ENCODE measurements at places on chromosomes 3 and 15. TPM values are rescaled to one million over a fixed set of nuclear protein-coding genes. Genes with fewer than 3 reads are reported as not detected.

The MOBP gene
- total RNA-seq, result under 0.01 TPM

The KLHL40 gene
- not detected for total RNA-seq

The EXD1 gene
- total RNA-seq, result not detected

The SOX14 gene
- total RNA-seq, result not detected

The VIPR1 gene
- not detected for total RNA-seq

The GABRR3 gene
- not detected for total RNA-seq

The POTEB gene
- total RNA-seq, result not detected

The CILP gene
- 0.29 TPM for total RNA-seq

The TM6SF1 gene
- total RNA-seq, result 3.0 TPM

The CCR9 gene
- total RNA-seq, result not detected

The PRSS50 gene
- total RNA-seq, result not detected

The IL17RB gene
- under 0.01 TPM for total RNA-seq

The GPR87 gene
- 0.29 TPM for total RNA-seq

The ZNF774 gene
- 1.5 TPM for total RNA-seq

The GATA2 gene
- 2.6 TPM for total RNA-seq

The MRPS11 gene
- 40.4 TPM for total RNA-seq

The STXBP5L gene
- not detected for total RNA-seq

The SETMAR gene
- total RNA-seq, result 10.1 TPM

The EFHB gene
- total RNA-seq, result 0.17 TPM

The SV2B gene
- total RNA-seq, result not detected

The ESYT3 gene
- total RNA-seq, result not detected

The SRGAP3 gene
- 7.8 TPM for total RNA-seq

The NBEAL2 gene
- total RNA-seq, result 4.5 TPM

The TPRG1 gene
- 0.17 TPM for total RNA-seq

The CPB1 gene
- total RNA-seq, result not detected

The CLCN2 gene
- 6.9 TPM for total RNA-seq

The CP gene
- total RNA-seq, result 0.33 TPM

The COMMD2 gene
- total RNA-seq, result 22.7 TPM

The HYPK gene
- total RNA-seq, result 5.1 TPM

The EIF1B gene
- total RNA-seq, result 12.9 TPM

The DOCK3 gene
- total RNA-seq, result 0.29 TPM

The TM4SF18 gene
- total RNA-seq, result 0.44 TPM

The GLDN gene
- total RNA-seq, result 127 TPM

The CCDC39 gene
- 0.17 TPM for total RNA-seq

The FRMD4B gene
- total RNA-seq, result under 0.01 TPM

The LHFPL4 gene
- total RNA-seq, result under 0.01 TPM

The DNAH12 gene
- total RNA-seq, result under 0.01 TPM

The KCNMB2 gene
- under 0.01 TPM for total RNA-seq

The ADAMTSL3 gene
- total RNA-seq, result 1.2 TPM

The ZNF662 gene
- 2.8 TPM for total RNA-seq

The CFAP20DC gene
- 6.8 TPM for total RNA-seq

The NOX5 gene
- 0.83 TPM for total RNA-seq

The DBR1 gene
- 14.4 TPM for total RNA-seq

The CRABP1 gene
- not detected for total RNA-seq

The CAMKV gene
- total RNA-seq, result not detected

Measured in smooth muscle cell of trachea (primary cell).